ENCODE measurements at places on chromosomes 16 and 17.

- no peak for DNase-seq
Observed at GRCh38 chr17:83183951-83184506, 104.6 kb downstream of the METRNL start.

- DNase-seq: no peak
Observed at GRCh38 chr17:43832976-43833829, at the start of gene MPP3. Gene MPP3, minus strand, starts transcription at chr17:43833146. Its CDS starts 1,240 bp downstream, at chr17:43831906.

DNA sequence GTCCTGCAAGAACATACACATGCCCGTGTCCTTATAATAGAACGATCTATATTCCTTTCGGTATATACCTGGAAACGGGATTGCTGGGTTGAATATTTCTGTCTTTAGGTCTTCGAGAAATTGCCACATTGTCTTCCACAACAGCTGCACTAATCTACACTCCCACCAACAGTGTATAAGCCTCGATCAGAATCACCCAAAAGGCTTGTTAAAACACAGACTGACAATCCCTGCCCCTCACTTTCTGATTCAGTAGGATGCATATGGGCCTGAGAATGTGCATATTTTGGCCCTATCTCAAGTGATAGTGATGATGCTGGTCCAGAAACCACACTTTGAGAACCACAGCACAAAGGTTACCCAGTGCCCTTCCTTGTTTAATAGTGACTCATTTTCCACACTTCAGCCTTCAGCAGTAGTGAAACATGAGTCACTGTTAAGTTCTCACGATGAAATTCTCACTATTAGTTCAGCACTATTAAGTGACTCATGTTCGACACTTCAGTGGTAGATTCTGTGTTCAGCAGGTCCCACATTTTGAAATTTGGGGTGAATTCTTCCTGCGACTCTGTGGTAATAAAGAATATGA lies 215.6 kb downstream of the GRIN2A start:
- no peak for DNase-seq

- DNase-seq: no peak
Observed at GRCh38 chr17:62950067-62950466, 16.0 kb upstream of the TANC2 start.
